ENCODE measurements at places on chromosomes 12 and 14. TPM values are rescaled to one million over a fixed set of nuclear protein-coding genes. Genes with fewer than 3 reads are reported as not detected.

DNA sequence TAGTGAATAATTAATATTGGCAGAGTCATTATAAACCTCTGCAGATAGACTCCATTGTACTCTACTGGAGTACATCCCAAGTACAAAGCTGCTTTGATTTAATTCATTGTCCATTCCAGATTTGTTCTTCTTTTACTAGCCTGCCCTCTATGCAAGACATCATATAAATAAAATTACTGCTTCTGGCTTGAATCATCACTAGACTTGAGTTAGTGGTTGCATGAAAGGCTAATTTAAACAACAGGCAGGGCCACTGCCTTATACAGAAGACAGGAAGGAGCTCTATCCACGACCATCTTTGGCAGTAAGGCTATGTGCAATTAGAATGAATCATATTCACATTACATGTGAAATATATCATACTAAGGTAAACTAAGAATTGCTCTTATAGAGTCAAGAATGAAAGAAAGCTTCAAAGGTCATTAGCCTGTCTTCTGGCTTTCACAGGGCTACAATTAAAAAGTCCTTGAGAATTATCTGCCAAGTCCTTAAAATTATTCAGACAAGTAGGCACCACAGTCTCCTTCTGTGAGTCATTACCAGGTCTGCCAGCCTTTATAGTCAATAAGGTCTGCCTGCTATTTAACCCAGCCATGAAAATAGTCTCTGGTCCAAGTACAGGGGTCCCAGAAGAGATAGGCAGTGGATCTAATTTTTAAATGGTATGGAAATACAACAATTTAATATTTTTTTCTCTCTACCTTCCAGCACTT, 631.8 kb downstream of the TMTC2 start:
- DNase-seq: no peak

GRCh38 chr12:62446754-62447452, 19.7 kb upstream of the MON2 start:
- DNase-seq: no peak

GRCh38 chr12:114402084-114402717, 3.7 kb downstream of the TBX5 start:
- no peak for DNase-seq

CARMIL3 gene
- total RNA-seq: not detected

- DNase-seq: peak; percentile 100
These were observed 15.3 kb upstream of the ADSS1 start for GRCh38 chr14:104708606-104709268.

CTSG gene
- total RNA-seq: not detected
